ENCODE measurements at places on chromosomes 7 and 10.

DNA sequence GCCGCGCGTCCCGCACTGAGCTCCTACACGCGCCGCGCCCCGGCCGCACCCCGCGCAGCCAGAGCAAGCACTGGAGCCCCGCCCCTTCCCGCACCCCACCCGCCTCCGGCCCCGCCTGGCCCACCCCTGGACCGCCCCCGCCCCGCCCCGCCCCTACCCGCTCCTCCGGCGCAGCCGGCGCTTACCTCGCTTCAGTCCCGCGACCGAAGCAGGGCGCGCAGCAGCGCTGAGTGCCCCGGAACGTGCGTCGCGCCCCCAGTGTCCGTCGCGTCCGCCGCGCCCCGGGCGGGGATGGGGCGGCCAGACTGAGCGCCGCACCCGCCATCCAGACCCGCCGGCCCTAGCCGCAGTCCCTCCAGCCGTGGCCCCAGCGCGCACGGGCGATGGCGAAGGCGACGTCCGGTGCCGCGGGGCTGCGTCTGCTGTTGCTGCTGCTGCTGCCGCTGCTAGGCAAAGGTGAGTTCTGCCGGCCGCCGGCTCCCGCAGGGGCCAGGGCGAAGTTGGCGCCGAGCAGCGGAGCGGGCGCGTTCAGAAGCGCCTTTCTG is at the start of gene RET:
TSS of gene RET (plus strand) at position 194 of the 545 bp plus-strand sequence. CDS start at position 384, 190 bp downstream.
- no peak for DNase-seq

DNA sequence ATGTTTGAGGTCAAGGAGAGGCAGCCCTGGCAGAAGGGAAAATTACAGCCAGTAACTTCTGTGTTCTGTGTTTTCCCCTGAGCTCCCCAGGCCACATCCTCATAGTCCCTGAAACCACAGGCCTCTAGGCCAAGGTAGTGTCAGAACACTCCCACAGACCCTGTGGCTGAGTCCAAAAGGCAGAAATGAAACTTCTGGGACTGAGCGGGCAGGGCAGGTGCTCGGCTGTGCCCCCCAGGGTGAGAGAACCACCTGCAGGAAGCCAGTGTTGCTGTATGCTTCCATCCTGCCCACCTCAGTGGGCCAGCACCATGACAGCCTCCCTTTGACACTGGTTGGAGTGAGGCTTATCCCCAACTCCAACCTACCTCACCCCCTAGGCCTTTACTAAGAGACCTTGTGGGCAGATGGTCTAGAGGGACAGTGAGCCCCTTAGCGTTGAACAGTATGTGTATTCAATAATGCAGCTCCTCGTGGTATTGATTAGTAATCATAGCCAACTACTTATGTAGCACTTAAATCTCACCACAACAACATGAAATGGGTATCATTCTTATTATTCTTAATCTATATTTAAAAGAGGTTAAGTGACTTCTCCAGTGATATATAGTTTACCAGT is 30.3 kb downstream of the PIK3CG start:
- no peak for DNase-seq

DNA sequence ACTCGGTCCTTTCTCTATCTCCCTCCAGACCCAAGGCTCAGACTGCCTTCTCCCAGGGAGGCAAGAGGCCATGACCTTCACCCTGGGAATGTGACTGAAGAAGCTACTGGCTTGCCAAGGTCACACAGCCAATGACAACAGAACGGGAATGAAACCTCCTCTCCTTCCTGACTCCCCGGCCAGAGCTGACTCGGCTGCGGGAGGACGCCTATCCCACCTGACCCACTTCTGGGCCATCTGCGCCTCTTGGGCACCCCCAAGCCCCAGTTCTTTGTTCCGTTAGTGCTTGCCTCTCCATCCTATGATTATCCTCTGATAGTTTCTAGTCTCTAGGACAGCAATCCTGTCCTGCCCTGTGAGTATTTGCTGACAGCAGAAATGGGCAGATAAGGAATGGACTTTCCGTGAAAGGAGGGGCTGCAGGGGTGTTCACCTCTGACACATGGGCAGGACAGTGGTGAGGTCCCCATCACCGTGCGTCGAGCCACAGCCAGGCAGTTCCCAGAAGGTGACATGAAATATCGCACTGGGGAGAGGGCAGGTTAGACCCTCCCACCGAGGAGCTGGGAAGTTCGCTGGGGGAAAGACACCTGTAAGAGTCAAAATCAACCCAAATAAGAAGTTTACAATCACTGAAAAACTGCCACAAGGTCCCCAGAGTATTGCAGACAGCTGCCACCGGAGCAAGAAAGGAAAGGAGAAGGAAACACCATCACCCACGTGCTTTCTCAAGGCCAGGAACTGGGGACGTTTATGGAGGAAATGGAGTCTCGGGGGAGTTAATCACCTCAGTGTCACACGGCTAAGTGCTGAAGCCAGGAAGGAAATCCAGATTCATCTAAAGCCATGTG is 63.0 kb downstream of the INSIG1 start:
- no peak for DNase-seq

- no peak for DNase-seq
These were observed 319.7 kb downstream of the SNX13 start for GRCh38 chr7:17620566-17620965.

DNA sequence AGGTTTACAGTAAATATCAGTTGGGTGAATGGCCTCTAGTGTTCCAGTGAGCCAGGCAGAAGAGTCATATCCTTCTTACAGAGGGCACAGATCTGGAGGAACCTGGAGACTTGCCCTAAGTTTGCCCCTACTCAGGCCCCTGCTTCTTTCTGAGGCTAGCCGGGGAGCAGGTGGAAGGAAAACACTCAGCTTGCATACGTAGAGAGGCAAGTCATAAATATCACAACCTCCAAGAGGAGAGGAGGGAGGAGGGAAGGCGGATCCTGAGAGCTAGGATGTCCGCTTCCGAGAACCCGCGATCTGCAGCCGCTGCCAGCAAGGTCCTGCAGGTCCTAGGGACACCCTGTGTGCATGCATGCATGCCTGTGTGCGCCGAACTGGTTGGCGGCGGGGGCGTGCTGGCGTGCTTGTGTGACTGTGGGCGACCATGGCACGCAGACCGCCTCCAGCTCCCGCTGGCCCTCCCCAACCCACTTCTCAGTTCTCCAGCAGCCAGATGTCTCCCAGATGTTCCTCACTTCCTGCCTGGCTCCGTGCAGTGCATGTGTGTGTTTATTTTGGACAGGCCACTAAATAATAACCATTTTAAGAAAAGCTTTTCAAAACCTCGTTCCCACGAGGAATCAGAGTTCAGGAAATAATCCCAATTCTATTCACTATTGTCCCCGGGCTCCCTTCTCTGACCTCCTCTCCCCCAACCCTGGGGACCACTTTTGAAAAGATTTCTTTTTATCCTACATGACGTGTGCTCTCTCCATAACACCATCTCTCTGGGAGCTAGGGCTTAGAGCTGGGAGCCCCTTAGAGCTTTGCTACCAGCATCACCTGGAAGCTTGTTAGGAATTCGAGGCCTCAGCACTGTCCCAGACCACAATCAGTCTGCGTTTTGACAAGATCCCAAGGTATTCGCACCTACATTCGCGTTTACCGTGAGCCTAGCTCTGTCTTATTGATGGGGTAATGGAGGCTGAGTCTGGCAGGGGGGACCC is 32.4 kb downstream of the UNC5B start:
- no peak for DNase-seq

- no peak for DNase-seq
These were observed 36.9 kb upstream of the NPFFR1 start for GRCh38 chr10:70320751-70321150.

GRCh38 chr7:85638394-85638793 is 451.5 kb upstream of the SEMA3D start:
- DNase-seq = no peak

GRCh38 chr10:33306126-33306525 is 28.3 kb downstream of the NRP1 start:
- no peak for DNase-seq

DNA sequence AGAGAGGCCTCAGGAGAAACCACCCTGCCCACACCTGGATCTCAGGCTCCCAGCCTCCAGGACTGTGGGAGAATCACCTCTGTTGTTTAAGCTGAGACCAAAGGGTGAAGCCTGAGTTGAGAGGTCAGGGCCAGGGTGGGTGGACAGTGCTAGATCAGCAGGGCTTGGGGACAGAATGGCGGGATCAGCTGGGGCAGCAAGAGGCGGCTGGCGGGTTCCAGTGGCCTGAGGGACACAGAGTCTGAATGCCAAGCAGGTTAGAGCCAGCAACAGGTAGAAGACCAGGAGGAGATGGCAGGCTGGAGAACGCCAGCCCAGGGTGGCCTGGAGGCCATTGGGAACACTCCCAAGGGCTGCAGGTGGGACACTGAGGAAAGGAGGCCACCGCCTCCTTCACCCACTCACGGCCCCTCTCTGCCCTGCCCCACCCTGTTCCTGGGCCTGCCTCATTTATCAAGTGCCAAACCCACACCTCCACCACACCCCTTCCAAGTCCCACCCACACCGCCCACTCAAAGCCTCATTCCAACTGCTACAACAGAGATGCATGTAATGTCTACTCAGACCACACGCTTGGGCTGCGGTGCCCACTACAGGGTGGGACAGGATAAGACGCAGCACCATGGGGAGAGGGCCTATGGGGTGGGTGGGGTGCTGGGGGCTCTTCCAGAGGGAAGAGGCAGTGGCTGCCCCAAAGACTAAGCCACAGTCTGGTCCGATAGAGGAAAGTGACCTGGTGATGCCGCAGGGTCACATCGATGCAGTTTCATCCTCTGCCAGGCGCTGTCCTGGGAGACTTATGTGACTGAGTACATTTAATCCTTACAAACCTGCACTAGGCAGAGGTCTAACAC is 173.9 kb downstream of the TNS3 start:
- no peak for DNase-seq

GRCh38 chr10:48658243-48658974 is 26.3 kb upstream of the WDFY4 start:
- DNase-seq = no peak

GRCh38 chr7:50356212-50356944 is 51.9 kb downstream of the IKZF1 start:
- no peak for DNase-seq

DNA sequence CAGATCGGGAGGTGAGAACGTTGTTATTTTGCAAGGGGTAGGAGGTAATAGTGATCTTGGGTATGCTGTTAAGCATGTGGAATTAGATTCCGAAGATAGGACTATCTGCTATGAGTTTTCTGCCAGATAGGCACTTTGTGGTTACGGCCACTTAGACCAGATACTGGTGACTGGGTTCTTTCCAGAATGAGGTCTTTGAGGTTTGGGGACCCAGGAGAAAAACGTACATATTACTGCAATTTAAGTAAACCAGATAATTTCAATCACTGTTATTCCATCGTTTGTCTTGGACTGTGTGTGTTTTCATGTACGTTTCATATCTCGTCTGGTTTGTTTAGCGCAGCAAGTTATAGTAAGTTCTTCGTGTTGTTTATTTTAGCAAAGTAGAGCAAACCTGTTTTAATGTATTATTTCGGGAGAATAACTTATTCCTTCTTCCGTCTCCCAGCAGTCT is 312 bp downstream of the ARL4A start:
- no peak for DNase-seq

DNA sequence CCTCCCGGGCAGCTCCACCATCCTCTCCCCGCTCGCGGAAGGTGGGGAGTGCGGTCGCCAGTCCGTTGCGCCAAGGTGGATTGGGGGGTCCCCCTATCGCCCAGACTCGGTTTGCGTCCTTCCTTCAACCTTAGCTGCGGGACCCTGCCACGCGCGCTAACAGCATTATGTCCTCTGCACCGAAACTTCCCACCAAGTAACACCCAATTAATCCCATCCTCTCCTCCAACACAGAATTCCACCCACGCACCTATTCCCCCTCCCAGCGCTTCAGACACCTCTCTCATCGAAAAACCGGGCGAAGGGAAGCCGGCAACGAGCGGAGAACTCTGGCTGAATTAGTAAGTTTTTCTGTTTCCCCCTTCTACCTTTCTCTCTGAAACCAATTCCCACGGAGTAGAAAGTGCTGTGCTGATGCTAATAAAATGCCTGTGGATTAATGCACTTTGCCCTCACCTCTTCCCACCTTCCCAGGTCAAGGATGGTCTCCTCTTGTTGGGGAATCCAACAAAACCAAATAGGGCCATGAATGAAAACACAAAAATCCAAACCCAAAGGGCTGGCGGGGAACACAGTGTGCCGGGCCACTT is 947 bp downstream of the HOXA3 start:
- no peak for DNase-seq

DNA sequence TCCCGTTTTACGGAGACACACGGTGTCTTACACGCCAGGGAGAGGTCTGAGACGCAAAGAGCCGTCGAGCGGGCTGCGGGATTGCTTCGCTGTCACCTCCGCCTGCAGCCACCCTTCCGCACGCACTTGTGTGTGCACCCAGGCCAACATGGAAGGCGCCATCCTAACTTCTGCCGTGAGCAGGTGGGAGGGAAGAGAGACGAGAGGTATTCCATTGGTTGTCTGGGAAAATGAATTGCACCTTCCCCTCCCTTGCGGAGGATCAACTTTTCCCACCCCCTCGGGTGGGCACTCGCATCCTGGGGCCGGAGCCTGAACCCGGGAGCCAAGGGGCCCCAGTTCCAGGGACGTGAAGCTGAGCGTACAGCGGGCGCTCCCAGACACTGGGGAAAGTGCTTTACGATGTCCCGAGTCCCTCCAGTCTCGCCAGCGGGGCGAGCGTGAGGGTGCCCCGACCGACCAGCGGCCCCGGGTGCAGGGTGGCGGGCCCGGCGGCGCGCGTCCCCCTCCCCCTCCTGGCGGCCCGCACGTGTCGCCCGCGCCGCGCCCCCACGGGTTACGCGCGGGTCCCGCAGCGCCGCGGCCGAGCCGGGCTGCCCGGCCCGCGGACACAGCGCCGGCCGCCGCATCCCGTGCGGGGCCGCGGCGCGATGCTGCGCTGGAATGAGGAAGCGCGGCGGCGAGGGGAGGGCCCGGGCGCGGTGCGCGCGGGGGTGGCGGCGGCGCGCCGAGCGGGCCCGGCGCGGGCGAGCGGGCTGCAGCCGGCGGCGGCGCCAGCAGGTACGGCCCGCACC is 984 bp upstream of the IKZF1 start:
- no peak for DNase-seq

DNA sequence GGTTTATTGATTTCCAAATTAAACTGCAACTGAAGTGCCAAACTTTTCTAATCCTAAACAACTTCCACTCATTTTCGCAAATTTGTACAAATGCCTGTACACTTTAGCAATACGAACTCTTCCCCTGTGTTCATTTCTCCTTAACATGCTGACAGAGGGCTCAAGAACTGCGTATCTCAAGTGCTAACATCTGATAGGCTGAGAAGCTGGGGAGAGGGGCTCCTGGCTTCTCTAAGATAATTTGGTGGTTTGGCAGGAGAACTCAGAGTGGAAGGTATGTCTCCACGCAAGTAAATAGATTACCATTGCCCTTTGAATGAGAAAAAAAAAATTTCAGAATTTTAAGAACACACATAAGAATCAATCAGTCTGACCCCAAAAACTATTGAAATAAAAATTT is 53.3 kb upstream of the ANLN start:
- no peak for DNase-seq

GRCh38 chr7:39133088-39133487 is 155.4 kb downstream of the POU6F2 start:
- DNase-seq = no peak

- no peak for DNase-seq
These were observed 25.8 kb upstream of the TSPAN13 start for GRCh38 chr7:16727736-16728135.

Data from cortex of kidney (tissue), 1 donor.